Effector memory CD8-positive, alpha-beta T cell (primary cell): ENCODE measurements at places on chromosomes 2 and 18.

GRCh38 chr2:121649149-121649595 is at the start of gene CLASP1:
CLASP1 (minus strand) TSS chr2:121649462; CDS start chr2:121605895, 43,567 bp downstream.
- no peak for DNase-seq

DNA sequence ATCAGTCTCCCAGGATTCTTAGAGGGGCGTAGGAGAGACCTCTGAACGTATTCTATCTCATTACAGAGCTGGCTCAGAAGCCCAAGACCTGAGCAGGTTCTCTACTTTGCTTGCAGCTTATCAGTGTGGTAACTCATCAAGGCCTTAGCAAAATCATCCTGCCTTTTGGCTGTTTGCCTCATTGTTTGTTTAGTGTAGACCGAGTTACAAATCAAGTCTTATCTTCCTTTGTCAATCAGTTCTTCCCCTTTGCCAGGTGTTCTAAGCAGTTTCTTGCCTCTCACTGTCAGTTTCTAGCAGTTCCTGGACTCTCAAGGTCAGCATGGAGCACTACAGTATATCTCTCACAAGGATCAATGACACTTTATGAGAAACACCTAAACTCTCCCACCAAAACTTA is 30.9 kb upstream of the NAB1 start:
- DNase-seq: no peak

DNA sequence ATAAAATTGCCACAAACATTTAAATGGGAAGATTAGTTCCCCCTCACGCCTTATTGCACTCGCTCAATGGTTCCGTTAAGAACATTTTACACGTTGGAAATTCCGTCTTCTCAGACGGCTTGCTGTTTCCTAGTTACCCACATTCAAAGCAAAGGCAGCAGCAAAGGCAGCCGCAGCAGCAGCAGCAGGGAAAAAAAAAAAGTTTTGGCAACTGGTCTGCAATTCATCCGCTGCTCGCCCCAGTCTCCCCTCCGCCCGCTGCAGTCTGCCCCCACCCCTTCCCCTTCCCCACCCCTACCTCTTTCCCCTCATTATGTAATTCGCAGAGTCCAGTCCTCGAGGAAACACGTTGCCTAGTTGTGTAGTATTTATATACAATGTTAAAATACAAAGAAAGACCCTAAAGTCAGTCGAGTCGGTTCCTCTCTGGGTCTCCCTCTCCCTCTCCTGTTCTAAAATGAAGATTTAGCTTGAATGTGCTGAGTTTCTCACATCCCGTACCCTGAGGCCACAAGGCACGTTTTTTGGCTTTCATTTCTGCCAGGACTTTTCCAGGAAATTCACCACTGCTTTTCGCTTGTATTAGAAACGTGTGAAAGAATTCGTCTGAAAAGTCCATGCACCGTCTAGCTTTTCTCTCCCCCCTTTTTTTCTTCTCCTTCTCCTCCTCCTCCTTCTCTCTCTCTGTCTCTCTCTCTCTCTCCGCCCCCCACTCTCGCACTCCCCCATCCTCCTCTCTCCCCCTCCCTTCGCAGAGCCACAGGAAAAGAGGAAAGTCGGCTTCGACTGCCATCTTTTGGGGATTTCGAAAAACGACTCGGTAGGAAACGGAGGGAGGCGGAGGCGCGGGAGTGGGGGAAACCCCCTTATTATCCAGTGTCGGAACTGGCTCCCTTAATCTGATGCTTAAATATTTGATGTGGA is 140.0 kb downstream of the MEIS1 start:
- no peak for DNase-seq

DNA sequence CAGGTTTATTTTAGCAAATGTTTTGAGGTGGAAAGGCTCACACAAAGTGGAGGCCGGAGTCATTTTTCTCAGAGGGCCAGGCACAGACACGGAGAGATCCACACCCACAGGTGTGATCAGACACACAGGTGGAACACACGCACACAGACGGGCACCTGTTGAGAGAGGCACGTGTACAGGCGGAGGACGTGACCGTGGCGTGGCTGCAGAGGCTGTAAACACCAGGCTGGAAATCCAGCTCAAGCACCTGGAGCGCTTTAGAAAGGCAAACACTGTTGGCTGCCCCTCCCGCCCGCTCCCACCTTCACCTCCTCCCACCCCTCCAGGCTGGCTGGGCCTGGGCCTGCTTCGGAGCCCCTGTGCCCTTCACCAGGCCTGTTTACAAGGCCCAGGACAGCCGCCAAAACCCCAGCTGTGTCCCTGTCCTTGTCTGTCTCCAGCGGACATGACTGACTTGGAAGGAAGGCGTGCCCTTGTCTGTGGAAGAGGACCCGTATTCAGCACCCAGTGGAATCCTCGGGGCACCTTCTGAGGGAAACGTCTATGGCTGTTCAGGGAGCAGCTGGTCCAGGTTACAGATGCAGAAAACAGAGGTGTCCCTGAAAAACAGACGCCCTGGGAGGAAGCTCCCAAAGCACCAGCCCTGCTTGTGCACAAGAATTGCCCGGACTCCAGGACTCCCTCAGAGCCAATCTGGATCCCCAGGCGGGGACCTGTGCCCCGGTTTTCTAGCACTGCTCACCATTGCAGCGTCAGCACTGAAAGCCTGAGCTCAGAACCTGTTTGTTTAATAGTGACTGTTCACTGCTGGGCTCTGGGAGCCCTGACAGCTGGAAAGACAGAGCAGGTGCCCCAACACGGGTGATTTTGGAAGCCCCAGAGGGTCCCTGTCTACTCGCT is 134.3 kb upstream of the HAAO start:
- DNase-seq: no peak

DNA sequence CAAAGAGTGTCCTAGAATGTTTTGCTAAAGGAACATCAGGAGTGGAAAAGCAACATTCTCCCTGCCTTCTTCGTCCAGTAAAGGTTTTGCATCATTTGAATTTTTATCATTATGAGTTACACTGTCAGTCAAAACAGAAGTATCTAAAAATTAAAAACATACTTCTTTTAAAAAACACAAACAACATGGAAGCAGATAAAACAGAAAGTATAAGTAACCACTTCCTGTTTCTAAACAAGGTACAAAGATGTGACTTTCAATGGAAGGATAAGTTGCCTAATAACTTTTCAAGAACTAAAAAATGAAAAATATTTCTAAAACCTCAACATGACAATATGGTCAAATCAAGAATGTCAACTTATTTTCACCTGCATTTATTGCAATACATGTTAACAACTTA is 158.2 kb downstream of the STK39 start:
- no peak for DNase-seq

- DNase-seq: no peak
These were observed 53.5 kb downstream of the NCOA1 start for GRCh38 chr2:24544456-24545115.
